Left ventricle myocardium inferior (tissue), 1 donor: ENCODE measurements at places on chromosomes 2 and 18. TPM values are rescaled to one million over a fixed set of nuclear protein-coding genes. Genes with fewer than 3 reads are reported as not detected.

DNA sequence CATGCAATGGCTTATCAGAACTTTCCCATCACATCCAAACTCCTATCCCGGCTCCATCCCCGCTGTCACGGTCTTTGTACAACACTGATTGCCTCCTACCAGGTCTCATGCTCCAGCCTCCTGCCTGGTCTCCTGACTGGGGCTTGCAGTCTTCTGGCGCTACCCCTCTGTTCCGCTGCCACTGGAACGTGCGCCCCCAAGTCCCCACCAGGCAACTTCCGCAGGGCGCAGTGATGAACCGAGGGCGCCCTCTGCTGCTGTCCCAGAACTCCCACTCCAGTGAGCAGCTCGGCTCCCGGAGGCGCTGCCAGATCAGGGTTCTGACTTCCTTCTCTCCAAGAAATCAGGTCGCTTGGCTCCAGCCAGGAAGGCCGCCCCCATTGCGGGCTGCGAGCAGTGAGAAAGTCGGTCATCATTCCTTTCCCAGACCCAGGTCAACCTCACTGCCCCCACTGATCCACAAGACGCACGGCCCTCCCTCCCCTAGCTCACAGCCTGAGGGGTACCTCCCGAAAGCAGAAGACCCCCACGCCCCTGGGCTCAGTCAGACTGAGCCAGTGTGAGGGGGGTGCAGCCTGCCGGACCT lies 43.9 kb upstream of the RAB11FIP5 start:
- peaks cover 41% of the 10 kb centered on the region for H3K27me3 ChIP-seq
- DNase-seq, result peak; percentile 61
- H3K27ac ChIP-seq, result no peak overlapping the region
- H3K36me3 ChIP-seq, result no peaks in the 10 kb centered on the region
- peaks cover 7% of the 10 kb centered on the region for H3K4me1 ChIP-seq

DNA sequence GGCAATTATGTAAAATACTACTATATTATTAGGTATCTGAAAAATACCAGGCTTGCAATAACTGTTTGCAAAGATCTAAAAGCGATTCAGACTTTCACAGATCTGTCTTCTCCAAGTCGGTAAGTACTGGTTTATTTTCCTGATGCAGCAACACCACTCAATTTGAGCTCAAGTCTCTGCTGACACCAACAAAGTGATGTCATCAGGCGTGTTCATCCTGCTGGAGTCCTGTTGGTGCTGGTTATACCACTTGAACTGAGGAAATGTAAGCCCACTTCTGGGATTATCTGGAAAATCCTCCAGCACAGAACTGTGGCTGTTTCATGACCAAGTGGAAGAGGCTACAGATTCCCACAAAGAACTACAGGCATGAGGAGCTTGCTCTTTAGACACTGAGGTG lies 267.6 kb downstream of the BCL2 start:
- H3K36me3 ChIP-seq, result no peaks in the 10 kb centered on the region
- H3K4me1 ChIP-seq, result no peaks in the 10 kb centered on the region
- H3K4me3 ChIP-seq, result no peak overlapping the region
- no peak overlapping the region for H3K27ac ChIP-seq
- DNase-seq, result no peak
- peaks cover 25% of the 10 kb centered on the region for H3K27me3 ChIP-seq

GRCh38 chr18:64055019-64055418 lies 85.1 kb downstream of the SERPINB8 start:
- no peaks in the 10 kb centered on the region for H3K4me1 ChIP-seq
- no peak overlapping the region for H3K4me3 ChIP-seq
- no peaks in the 10 kb centered on the region for H3K36me3 ChIP-seq
- H3K27ac ChIP-seq, result no peak overlapping the region
- no peak for DNase-seq
- no peaks in the 10 kb centered on the region for H3K27me3 ChIP-seq

GRCh38 chr2:191917967-191918651 lies 71.2 kb upstream of the CAVIN2 start:
- peaks cover 6% of the 10 kb centered on the region for H3K4me1 ChIP-seq
- no peak for DNase-seq
- no peaks in the 10 kb centered on the region for H3K27me3 ChIP-seq
- H3K36me3 ChIP-seq, result no peaks in the 10 kb centered on the region

- H3K4me3 ChIP-seq, result no peak overlapping the region
- H3K27me3 ChIP-seq, result no peaks in the 10 kb centered on the region
- H3K4me1 ChIP-seq, result peaks cover 16% of the 10 kb centered on the region
- no peak overlapping the region for H3K27ac ChIP-seq
- H3K36me3 ChIP-seq, result no peaks in the 10 kb centered on the region
Observed at GRCh38 chr2:207243601-207244000, 77.9 kb upstream of the KLF7 start.

DNA sequence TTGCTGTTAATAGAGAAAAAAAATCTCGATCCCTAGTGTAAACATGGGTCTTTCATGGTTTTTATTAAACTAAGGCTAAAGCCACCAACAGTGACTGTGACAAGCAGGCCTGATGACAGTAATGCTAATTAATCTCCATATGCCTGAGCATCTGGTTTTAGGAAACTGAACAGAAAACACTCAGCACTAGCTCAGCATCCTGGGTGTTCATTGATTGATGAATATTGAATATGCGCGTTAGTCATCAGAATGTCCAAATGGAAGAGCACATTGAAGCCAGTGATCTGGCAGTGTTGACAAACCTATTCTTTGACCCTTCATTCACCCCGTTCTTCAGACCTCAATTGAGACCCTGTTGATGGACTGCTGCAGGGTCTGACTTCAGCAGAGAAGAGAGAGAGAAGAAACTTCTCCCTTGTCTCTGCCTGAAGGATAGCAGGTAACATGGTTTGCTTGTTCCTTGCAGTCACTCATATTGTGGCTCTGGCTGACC lies 283.8 kb downstream of the RDH14 start:
- no peak overlapping the region for H3K4me3 ChIP-seq
- DNase-seq, result no peak
- peaks cover 6% of the 10 kb centered on the region for H3K4me1 ChIP-seq
- H3K27me3 ChIP-seq, result no peaks in the 10 kb centered on the region
- H3K27ac ChIP-seq, result no peak overlapping the region

DNA sequence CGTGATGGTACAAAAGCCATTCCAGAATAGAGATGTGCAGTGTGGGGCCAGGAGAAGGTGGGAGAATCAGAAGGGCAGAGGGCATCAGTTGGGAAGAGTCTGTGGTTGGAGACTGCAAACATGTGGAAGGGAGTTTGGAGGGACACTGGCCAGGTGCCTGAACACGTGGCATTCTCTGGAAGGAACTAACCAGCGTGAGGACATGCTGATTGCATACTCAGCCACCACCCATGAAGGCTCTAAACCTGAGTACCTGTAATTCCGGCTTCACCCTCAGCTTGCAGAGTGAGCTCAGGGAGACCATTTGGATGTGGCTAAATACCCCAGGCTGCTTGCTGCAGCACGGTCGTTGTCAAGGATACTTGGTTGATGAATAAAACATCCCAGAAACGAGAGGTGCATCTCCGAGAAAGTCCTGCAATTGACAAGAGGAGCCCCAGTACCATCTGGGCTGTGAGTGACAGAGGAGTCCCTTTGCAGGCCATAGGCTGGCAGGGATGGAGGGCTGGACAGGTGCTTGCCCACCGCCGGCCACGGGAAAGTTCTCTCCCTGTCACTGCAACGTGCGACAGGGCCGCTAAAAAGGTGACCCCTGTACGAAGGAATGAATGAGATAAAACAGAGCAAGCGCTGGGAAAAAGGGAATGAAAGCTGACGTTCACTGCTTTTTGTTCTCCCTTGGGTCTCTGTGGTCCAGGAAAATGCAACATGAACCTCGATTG lies 5.0 kb downstream of the ACKR3 start:
- H3K36me3 ChIP-seq, result no peaks in the 10 kb centered on the region
- peak overlapping the region; percentile 17 for H3K27ac ChIP-seq
- H3K4me1 ChIP-seq, result peaks cover 95% of the 10 kb centered on the region
- no peaks in the 10 kb centered on the region for H3K27me3 ChIP-seq
- no peak for DNase-seq

DNA sequence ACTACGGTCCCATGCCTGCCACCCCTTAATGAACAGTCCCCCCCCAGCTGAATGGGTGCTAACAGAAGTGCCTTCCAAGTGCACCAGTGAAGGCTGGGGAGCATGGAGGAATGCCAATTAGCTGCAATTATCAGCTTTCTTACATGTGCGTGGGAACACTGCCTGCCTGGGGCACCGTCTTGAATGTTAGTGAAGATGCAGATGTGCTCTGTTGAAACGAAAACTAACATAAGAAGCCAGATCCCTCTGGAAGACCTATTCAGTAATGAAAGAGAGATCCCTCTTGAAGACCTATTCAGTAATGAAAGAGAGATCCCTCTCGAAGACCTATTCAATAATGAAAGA lies 154.5 kb downstream of the CLIP4 start:
- no peaks in the 10 kb centered on the region for H3K36me3 ChIP-seq
- no peak overlapping the region for H3K27ac ChIP-seq
- no peak for DNase-seq
- peaks cover 9% of the 10 kb centered on the region for H3K4me1 ChIP-seq
- peaks cover 30% of the 10 kb centered on the region for H3K27me3 ChIP-seq

GRCh38 chr18:25236736-25237135 lies 115.2 kb downstream of the ZNF521 start:
- H3K4me3 ChIP-seq, result no peak overlapping the region
- peaks cover 77% of the 10 kb centered on the region for H3K4me1 ChIP-seq
- H3K36me3 ChIP-seq, result no peaks in the 10 kb centered on the region
- no peak for DNase-seq

DNA sequence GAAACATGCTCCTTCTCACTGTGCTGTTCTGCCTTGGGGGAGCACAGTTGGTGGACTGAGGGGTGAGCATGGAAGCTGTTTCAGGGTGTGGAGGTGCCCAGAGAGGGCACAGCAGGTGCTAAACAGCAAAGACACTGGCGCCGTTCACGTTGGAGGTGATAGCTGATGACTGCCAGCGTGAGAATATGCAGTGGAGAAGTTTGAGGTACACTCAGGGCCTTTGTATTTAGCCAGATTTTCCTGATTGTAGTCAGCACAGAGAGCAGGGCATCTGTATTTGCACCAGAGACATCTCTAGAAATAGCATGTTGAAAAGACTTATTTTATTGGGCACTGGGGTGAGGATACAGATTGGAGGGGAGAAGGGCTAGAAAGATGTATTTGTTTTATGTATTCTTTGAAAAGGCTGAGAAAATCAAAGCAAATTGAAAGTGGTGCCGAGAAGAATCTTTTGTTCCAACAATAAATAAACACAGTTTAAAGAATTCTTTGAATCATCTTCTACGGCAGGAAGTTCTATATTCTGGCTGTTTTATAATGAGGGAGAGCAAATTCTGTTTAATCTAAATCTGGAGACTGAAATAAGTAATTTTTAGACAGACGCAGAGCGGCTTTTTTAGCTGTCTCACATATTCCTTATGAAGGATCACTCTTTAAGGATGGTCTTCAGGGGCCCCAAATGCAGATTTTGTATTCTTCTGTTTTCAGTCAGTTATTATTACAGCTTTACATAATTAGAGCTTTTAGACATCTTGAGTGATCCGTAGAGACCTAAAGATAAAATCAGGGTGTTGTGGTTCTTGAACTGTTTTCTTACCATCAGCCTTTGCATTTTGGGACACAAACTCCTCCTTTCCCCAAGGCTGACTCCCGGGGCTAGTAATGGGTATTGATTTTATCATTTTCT lies 7.1 kb downstream of the ZNF532 start:
- no peak for DNase-seq
- peak overlapping the region; percentile 50 for H3K27ac ChIP-seq
- peaks cover 49% of the 10 kb centered on the region for H3K36me3 ChIP-seq

DNA sequence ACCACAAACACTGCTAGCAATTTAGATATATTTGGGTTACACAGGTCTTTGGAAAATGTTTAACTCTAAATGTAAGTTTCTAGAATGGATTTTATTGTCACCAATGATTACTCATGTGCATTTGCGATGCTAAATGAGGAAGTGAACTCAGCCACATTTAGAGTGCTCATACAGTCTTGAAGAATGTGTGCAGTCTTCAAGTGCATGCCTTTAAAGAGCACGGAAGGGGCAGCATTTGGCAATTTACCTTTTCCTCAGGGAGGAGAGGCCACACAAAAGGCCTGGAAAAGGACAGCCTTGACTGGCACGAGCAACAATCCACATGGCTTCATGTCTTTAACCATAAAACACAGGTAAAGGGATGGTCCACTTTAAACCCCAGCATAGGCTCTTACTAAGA lies 78.5 kb upstream of the STK17B start:
- H3K4me3 ChIP-seq, result no peak overlapping the region
- no peaks in the 10 kb centered on the region for H3K27me3 ChIP-seq
- no peak overlapping the region for H3K27ac ChIP-seq
- H3K36me3 ChIP-seq, result peaks cover 41% of the 10 kb centered on the region
- H3K4me1 ChIP-seq, result peaks cover 14% of the 10 kb centered on the region

- H3K4me1 ChIP-seq, result peaks cover 10% of the 10 kb centered on the region
- H3K4me3 ChIP-seq, result no peak overlapping the region
- no peaks in the 10 kb centered on the region for H3K36me3 ChIP-seq
- DNase-seq, result no peak
Observed at GRCh38 chr2:48719480-48720177, 35.9 kb downstream of the LHCGR start.

- H3K4me3 ChIP-seq, result no peak overlapping the region
- no peak overlapping the region for H3K27ac ChIP-seq
- no peaks in the 10 kb centered on the region for H3K27me3 ChIP-seq
- H3K36me3 ChIP-seq, result no peaks in the 10 kb centered on the region
- no peak for DNase-seq
Observed at GRCh38 chr2:160246356-160246755, 46.3 kb upstream of the ITGB6 start.

- H3K4me3 ChIP-seq, result no peak overlapping the region
- no peak overlapping the region for H3K27ac ChIP-seq
- no peaks in the 10 kb centered on the region for H3K4me1 ChIP-seq
- no peak for DNase-seq
- H3K27me3 ChIP-seq, result no peaks in the 10 kb centered on the region
Observed at GRCh38 chr2:52698408-52698807, 1069.2 kb upstream of the CHAC2 start.

GRCh38 chr2:126696644-126697520 lies 40.9 kb downstream of the GYPC start:
- no peaks in the 10 kb centered on the region for H3K27me3 ChIP-seq
- no peak for DNase-seq
- no peak overlapping the region for H3K4me3 ChIP-seq
- peak overlapping the region; percentile 64 for H3K27ac ChIP-seq

DNA sequence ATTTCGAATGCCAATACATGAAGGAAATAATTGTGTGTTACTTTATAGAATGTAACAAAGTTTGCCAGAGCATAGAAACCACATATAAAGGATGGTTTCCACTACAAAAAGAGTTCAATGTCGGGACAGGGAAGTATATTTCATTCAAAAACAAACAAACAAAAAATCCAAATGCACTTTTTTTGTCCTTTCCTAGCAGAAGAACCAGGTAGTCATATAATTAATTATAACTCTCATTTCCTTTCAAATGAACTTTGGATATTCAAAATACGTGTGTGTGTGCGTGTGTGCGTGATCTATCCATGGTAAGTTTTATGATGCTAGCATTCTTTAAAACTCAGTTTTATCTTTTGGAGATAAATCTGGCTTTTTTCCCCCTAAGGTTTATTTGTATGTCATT lies 8.3 kb downstream of the FN1 start:
- peaks cover 7% of the 10 kb centered on the region for H3K4me1 ChIP-seq
- no peaks in the 10 kb centered on the region for H3K27me3 ChIP-seq
- no peak overlapping the region for H3K4me3 ChIP-seq
- peaks cover 67% of the 10 kb centered on the region for H3K36me3 ChIP-seq
- no peak for DNase-seq
- H3K27ac ChIP-seq, result no peak overlapping the region

Gene FTCDNL1
- 2.7 TPM for total RNA-seq

Gene TMEM17
- 2.2 TPM for total RNA-seq

Gene MAP2
- total RNA-seq, result 6.2 TPM

Gene SP5
- 0.44 TPM for total RNA-seq
